AG09319 (cell line): ENCODE measurements at places on chromosomes 5 and 9.

GRCh38 chr5:65209341-65209740, 272.4 kb downstream of the ADAMTS6 start:
- DNase-seq: peak; percentile 23

- no peak for DNase-seq
Measured at GRCh38 chr5:109561447-109561846, 128.3 kb upstream of the MAN2A1 start.

DNA sequence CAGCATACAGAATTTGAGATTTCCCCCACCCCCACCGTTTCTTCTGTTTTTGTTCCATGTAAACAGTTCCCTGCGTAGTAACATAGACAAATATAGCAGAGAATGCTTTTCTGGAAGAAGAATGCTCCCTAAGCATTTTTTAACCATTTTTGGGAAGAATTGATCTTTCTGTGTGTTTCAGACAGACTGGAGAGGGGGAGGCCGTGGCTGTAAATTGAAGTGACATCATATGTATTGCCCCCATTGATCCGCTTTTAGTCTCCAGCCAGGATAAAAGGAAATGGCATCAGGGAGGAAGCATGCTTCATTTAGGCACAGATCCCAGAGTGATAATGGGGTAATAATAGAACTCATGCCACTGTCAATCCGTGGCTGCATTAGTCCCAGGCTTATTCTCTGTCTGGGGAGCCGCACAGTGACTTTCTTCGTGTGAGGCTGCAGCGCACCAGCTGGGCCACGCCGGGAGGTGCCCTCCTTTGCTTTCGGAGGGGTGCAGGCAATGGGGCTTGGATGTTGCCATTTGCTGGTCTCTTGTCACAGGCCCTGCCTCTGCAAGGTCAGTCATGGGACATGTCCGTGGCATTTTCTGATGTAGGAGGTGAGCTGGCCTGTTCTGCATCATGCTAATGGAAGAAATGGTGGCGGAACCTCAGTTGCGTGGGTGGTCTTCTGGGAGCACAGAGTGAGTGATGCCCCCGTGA, 261.5 kb downstream of the FANCC start:
- peak; percentile 28 for DNase-seq

DNA sequence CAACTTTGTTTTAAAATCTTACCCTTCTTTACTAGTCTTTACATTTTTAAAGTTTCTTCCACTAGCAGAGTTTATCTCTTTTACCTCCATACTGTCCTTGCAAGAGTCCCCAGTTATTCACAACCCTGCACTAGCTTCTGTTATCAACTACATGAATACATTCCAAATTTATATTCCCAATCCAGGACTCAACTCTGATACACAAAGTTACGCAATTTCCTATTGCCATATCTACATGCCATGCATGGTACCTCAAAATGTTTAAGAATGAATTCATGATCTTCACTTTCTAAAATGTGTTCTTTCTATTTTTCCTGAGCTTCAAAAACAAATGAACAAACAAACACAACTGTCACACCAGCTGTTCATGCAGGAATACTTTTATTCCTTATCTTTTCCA, 668.7 kb downstream of the CDH18 start:
- no peak for DNase-seq

GRCh38 chr9:77975036-77975435, 56.6 kb downstream of the GNAQ start:
- no peak for DNase-seq

- DNase-seq: peak; percentile 87
Measured at GRCh38 chr9:91771027-91771426, 179.0 kb downstream of the ROR2 start.

DNA sequence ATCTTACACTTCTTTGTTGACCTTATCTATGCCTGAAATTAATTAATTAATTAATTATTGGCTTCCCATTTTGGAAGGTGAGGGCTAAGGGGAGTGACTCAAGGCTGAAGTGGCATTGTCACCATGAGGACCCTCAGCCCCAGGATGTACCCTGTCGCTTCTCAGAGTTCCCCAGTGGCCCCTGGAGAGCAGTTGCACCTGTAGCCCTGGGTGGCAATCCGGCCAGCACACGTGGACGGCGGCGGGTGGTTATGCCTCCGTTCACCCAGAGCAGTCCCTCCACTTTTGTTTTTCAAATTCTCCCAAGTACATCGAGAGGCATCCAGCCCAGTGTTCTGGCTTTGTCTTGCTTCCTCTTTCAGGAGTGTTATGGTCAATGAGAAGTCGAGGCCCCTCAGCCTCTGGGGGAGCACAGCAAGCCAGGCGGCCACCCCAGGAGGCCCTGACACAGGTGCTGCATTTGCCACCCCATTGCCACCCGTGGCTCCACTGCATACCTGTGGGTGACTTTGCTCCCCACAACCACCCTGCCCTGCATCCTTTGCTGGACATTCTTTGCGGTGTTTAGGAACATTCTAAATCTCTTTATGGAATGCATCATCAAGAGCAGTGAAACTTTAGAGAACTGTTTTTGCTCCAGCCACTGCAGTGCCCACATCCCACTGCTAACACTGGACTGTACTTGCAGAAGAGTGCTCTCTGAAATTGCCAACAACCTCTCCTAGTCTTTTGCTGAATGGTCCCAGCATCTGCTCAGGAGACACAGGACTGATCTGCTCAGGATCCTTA, 11.5 kb upstream of the IRX2 start:
- DNase-seq: no peak
